Activated naive CD8-positive, alpha-beta T cell treated with anti-CD3 and anti-CD28 coated beads for 36 hours (primary cell): ENCODE measurements at places on chromosomes 1 and 21.

GRCh38 chr1:167782946-167783345 lies 61.2 kb downstream of the MPZL1 start:
- DNase-seq = no peak

GRCh38 chr1:93807311-93807930 lies 71.6 kb downstream of the DNTTIP2 start:
- DNase-seq = no peak

DNA sequence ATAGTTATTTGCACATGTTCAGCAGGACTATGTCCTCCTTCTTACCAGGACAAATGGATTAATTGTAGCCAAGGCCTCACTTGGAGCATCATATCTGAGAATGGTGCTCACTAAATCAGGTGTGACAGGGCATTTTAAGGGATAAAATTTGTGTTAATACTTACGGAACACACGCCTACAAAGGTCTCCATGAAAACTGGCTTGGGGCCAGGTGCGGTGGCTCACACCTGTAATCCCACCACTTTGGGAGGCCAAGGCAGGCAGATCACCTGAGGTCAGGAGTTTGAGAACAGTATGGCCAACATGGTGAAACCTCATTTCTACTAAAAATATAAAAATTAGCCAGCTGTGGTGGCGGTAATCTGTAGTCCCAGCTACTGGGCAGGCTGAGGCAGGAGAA lies 75.1 kb upstream of the CAPZB start:
- DNase-seq = no peak

GRCh38 chr1:65255035-65255655 lies 54.2 kb upstream of the DNAJC6 start:
- DNase-seq = no peak

GRCh38 chr1:202958544-202959275 lies 598 bp upstream of the ADIPOR1 start:
- no peak for DNase-seq

DNA sequence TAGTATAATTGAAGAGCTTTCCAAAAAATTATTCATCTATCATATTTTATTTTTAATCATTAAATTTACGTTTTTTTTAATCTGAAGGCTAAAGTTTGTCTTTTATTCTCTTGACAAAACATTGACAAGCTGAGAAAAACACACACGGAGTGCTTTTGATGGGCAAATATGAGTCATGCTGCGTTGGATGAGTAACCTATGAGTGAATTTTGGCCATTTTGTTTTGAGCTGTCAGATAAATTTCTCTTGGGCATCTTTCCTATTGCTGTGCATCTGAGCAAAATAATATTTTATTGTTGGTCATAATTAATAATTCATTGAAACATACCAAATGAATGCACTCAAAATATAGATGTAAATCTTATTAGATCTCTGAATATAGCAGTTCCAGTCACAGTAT lies 1144.1 kb upstream of the ADGRL2 start:
- DNase-seq = no peak
